ENCODE measurements at places on chromosomes 3 and 15. TPM values are rescaled to one million over a fixed set of nuclear protein-coding genes. Genes with fewer than 3 reads are reported as not detected.

DNA sequence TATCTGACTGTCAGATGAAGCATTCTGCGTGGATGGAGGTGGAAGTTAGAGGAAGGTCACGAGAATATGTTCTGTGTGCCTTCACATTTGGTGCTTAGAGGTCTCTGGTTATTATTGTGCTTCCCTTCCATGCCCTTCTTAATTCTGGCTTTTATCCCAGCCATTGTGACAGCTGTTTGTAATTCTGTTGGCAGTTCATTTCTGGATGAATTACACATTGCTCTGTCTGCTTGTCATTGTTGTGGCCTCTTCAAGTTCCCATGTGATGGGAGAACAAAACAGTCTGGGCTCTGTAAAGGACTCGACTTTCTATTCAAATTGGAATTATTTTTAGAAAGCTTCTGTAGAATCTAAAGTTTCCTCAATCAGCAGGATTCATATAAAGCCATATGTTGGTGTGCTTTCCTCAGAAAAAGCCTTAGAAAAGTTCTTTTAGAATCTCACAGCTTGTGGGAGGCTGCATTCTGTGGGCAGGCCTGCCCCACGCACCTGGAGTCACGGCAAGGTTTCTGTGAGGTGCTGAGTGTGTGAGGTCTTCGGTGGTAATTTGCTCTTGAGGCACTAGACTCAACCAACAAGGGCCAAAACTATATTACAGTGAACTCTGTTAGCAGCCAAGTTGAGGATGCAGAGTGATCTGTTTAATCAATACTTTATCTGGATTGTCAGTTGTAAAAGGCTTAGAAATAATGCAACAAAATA, 397.4 kb upstream of the AZI2 start:
- DNase-seq: no peak

The EPHA3 gene
- not detected for total RNA-seq

The FSD2 gene
- total RNA-seq: not detected

The SPSB4 gene
- not detected for total RNA-seq

GRCh38 chr15:39594446-39595337, 13.8 kb downstream of the THBS1 start:
- peak; percentile 54 for DNase-seq

DNA sequence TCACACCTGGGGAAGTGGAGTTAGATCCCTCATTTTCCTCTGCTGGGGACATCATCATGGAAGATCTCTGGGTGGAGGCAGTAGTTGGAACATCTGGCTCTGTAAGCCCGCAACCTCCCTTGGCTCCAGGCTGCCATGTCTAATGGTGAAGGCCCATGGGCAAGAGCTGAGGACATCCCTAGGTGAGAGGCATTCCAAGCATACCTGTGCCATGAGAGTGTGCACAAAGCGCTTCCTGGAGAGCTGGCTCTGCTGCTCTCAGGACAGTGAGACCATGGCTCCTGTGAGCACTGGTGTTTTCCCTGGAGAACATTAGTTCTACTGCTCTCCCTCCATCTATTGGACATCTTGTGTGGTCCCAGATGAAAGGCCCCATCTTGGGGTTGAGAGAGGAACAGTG, 7.7 kb downstream of the MAPKAPK3 start:
- no peak for DNase-seq

The FANCD2OS gene
- not detected for total RNA-seq

- no peak for DNase-seq
Measured at GRCh38 chr3:24197809-24198208, 252.7 kb downstream of the NR1D2 start.

The MUSTN1 gene
- total RNA-seq: not detected

The LPP gene
- total RNA-seq: 76.5 TPM

DNA sequence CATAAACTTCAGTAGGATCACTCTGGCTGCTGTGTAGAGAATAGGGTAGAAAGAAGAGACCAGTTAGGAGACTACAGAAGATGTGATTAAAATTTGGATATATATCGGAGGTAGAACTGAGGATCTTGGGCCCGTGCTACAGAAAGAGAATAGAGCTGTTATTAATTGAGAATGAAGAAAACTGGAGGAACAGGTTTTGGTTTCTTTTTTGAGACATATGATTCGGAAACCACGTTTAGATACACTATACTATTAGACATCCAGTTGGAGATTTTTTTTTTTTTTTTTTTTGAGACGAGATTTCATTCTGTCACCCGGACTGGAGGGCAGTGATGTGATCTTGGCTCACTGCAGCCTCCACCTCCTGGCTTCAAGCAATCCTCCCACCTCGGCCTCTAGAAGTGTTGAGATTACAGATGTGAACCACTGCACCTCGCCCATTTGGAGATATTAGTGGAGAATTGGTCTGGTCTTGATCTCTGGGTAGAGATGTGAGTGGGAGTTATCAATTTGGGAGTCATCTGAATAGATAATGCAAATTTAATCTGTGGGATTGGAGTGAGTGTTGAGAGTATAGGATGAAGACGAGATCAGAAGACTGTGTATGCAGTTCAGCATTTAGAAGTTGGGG, 50.9 kb downstream of the TCF12 start:
- no peak for DNase-seq

DNA sequence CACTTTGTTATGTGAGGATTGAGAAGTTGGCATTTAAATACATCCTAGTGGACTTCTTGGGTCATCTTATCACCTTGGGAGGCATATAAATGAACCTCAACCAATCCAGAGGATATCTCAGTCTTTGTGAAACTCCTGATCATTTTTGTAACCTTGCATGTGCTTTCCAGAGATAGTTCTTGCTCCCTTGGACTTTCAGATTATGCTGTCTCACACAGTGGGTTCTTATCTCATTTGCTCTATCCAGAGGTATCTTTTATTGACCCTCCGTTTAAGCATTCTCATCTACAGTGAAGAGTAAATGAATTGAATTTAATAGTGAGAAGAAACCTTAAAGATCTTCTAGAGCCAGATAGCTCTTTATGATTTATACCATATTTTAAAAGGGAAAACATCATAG, 10.4 kb downstream of the ARMC8 start:
- no peak for DNase-seq

DNA sequence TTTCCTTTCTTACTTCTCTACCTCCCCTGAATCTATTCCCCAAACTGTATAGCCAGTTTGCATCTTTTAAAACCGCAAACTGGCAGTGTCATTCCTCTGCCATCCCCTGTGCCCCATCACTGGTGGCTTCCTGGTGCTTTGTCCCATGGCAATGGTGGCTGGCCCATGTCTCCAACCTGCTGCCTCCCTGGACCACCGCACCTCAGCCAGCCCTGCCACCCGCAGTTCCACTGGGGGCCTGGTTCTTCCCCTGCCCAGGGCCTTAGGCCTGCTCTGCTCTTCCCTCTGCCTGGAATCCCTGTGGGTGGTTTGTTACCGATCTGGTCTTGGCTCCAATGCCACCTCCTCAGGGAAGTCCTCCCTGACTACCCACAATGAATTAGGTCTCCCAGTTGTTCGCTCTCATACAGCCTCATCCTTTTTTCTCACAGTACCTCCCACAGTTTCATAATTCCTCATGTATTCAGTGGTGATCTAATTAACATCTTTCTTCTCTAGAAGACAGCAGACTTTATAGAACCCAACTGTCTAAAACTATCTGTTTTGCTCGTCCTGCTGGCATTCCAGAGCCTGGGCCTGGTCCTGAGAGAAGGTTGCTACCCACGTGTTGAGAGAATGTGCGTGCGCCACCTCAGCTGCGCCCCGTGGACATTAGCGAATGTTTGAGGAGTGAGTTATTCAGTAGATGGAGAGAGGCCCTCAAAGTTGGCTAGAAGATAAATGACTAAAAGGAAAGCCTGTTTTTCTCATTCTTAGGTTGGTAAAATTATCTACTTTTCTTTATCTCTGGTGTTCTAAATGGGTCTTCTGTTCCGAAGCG, 130.1 kb downstream of the DNAJB8 start:
- no peak for DNase-seq

The DET1 gene
- 5.3 TPM for total RNA-seq

GRCh38 chr3:180325958-180326357, 276.0 kb upstream of the TTC14 start:
- no peak for DNase-seq

DNA sequence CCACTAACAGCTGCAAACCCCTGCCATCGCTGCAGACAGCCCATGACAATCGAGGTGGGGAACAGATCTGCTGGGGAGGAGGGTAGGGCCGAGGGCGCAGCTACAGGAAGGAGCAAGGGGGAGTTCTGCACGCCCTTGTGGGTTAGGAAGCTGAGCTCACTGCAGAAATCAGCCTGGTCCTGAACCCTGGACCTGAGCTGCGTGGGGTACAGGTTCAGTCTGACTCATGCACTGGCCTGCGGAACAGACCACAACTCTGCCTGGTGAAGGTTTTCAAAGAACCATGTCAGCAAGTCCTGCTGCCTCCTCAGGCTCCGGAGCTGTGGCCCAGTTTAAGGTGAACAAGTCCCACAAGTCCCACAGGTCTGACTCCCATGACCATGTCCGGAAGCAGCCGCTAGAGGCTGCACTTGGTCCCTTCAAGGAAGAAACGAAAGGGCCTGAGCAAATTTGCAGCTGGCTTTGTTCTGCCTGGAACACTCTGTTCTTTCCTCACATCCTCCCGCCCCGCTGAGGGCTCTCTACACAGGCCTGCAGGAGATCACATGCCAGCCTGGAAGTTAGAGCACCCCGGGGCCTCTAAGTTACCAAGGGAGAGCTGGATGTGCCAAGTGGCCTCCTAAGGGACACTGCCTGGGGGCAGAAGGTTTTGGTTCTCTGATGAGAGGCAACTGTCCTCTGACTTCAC, 49.4 kb upstream of the AKAP13 start:
- peak; percentile 89 for DNase-seq

The CEP152 gene
- 3.4 TPM for total RNA-seq

The SLC6A20 gene
- total RNA-seq: not detected

DNA sequence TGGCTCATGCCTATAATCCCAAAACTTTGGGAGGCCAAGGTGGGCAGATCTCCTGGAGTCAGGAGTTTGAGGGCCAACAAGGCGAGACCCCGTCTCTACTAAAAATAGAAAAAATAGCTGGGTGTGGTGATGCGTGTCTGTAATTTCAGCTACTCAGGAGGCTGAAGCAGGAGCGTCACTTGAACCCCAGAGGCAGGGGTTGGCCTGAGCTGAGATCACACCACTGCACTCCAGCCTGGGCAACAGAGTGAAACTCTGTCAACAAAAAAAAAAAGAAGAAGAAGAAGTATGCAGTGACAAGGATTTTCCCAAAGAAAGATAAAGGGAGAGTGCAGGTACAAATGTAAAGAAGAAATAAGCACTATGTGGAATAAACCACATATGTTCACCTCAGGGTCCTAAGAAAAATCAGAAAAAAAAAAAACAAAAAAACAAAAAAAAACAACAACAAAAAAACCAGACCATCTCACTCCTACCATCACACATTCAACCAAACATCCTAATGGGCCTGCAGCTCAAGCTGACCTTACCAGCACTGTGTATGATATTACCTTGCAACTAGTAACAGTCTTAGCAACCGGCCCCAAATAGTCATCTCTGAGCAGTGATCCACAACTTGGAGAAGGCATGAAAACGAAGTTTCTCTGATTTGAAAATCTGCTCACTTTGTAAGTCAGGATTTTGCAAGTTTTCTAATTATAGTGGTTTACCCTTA, 296.7 kb upstream of the PROK2 start:
- no peak for DNase-seq

DNA sequence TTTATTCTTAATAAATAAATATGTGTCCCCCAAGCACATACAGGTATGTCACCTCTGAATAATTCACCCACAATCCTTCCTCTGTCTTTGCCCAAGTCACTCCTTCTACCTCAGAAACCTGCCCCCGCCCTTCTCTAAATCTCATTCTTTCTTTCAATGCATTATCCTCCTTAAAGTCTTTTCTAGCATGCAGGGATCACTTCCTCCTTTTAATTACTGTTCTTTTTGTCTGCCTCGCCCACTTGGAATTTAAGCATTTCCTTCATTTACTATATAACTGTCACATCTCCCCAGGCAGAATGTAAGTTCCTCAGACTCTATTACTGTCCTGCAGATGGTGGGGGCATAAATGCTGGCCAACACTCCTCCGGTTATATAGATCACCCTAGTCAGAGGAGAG, 7.8 kb downstream of the CCDC80 start:
- no peak for DNase-seq

- no peak for DNase-seq
Measured at GRCh38 chr3:142056656-142057330, 92.6 kb downstream of the TFDP2 start.

DNA sequence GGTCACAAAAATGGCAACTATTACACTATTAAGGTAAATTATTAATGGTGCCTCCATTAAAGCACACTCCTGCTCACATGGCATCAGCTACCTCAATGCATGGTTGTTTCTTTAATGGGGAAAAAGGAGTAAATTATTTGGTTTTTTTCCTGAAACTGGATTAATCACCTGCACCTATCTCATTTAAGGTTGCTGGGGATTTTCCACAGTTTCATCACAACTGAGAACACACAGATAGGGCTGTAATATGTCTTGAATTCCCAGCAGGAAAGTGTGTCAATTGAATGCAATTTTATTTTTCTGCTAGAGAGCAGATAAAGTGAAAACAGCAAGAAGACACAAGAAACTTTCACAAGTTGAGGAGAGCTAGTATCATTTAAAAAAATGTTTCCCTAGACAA, 36.4 kb downstream of the RFTN1 start:
- DNase-seq: no peak

DNA sequence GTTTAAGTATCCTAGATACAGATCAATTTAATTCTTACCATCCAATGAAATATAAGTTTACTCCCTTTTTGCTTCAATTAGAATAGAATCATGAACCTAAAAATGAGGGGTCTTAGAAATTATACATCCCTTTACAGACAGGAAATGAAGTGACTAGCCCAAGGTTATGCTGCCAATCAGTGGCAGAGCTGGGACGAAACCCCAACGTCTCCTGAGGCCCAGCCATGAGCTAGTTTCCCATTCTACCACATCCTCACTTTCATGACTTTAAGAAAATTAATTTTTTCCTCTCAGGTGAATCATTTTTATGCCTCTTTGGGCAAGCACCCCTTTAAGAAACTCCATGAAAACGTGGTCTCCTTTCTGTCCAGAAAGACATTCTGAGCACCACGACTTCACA, 11.2 kb downstream of the LRIG1 start:
- DNase-seq: no peak

DNA sequence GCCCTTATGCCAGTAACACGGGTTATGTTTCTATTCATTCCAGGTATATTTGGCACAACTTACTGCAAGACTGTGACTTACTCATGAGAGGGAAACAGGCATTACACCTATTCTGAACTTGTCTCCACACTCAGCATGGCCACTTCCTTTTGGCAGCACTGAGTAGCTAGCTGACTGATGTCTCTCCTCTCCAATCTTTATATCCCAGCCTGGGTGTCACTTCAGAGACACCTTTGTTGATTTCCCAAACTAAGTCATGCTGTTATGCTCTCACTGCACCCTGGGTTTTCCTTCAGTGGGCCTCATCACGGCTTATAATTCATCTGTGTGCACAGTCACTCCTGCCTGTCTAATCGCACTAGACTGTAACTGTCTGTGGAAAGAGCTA, 114.8 kb downstream of the MYLK start:
- no peak for DNase-seq
